ENCODE measurements at places on chromosomes 4 and X.

DNA sequence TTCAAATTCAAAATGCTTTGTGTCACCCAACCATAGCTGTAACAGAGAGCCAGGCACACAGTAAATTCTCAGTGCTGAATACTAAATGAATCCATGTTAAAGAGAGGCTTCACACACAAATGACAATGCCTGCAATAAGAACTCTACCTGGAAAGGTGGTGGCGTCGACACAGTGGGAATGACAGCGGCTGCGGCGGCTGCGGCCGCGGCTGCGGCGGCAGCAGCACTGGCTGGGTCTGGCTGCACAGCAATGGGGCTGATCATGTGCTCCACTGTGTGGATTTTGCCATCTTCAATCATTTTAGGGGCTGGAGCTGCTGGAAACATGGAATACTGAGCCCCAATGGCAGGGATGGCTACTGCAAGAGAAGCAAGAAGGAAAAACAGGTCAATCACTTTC is 97.4 kb downstream of the CHRNA9 start:
- no peak for DNase-seq

- DNase-seq, result peak; percentile 83
These were observed at the start of gene IDUA for GRCh38 chr4:986879-987623. Gene IDUA (plus strand): TSS chr4:987044. CDS start chr4:987085, 41 bp downstream.

DNA sequence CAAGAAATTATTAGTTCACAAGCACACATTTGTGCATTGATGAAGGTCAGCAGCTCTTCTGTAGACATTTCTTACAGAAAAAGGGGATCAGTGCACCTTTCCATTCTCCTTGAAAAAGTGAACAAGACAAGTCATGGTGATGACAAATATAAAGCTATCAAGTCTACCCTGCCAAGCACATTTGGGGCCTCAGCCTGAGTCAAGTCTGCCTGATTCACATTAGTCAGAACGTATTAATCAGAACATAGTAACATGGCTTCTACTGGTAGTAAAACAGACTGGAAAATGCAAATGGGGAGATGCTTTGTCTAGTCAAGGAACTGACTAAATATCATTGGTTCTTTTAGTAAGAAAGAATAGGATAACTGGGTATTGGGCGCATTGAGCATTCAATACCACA is 2305.1 kb downstream of the PCDH7 start:
- no peak for DNase-seq

GRCh38 chr4:112776535-112776934 is 139.6 kb downstream of the LARP7 start:
- DNase-seq, result no peak

DNA sequence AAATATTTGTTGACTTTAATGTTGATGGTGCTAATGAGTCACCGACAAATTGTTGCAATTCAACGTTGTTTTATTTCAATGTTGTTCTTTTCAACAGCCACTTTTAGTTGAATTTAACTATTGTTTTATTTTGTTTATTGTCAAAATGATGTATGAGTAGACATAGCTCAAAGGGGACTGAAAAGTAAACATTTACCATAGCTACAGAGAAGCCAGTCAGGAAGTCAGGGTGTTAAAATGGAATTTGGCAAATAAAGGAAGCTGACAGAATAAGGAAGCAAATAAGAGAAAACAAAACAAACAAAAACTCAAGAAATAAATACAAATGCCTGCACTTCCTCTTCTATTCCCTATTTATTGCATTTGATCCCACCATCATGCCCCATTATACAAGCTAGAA is 648.4 kb upstream of the HTR2C start:
- DNase-seq, result no peak

- no peak for DNase-seq
These were observed 237.1 kb upstream of the NUDT6 start for GRCh38 chr4:123159479-123159878.

DNA sequence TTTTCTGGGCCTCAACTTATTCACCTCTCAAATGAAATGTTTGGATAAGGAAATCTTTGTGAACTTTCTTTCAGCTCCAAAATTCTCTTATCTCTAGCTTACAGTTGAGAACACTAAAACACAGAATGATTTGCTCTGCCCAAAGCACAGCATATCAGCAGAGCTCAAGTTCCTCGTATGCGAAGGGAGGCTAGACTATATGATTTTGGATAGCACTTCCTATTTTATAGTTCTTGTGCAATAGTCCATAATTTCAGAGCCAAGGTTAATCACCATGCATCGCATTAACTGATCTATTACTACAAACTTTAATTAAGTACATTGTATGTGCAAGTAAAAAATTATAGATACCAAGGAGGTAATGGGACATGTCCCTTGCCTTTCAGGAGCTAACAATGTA is 27.0 kb upstream of the KLHL13 start:
- DNase-seq, result no peak

- no peak for DNase-seq
These were observed 415.0 kb downstream of the BCOR start for GRCh38 chrX:39682778-39683177.

- no peak for DNase-seq
These were observed 1847.0 kb upstream of the PCDH10 start for GRCh38 chr4:131302108-131302507.

DNA sequence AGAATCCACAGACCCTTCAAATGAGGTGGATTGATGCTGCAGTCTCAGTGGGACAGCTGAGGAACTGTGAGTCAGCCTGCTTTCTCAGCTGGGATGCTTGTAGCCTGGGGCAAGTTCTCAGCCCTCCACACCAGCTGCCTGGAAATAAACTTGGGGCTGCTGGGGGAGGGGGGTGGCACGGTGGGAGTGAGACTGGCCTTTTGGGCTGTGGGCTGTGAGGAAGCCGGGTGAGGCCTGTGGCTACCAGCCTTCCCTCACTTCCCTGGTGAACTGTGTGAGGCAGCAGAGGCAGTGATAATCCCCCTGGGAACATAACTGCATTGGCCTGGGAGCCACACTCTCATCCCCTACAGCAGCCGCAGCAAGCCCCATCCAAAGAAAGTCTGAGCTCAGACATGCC is 114.5 kb upstream of the GUCY1A1 start:
- DNase-seq, result no peak

GRCh38 chrX:135520022-135520552 is 373 bp upstream of the INTS6L start:
- peak; percentile 9 for DNase-seq

- peak; percentile 87 for DNase-seq
These were observed 6.8 kb downstream of the TBC1D19 start for GRCh38 chr4:26590639-26591038.

DNA sequence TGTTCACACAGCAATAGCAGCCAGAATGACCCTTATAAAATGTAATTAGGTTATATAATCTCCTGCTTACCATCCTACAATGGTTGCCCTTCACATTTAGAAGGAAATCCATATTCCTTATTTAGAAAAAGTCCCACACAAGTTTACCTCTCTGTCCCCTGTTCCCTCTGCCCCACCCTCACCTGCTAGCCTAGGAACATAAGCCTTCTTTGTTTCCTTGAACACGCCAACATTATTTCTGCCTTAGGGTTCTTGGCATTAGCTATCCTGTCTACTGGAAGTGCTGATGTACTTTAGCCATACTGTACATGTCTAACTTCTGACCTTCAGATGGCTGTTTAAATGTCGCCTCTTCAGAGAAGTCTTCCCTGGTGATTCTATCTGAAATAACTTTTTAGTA is 28.4 kb upstream of the USP53 start:
- no peak for DNase-seq

DNA sequence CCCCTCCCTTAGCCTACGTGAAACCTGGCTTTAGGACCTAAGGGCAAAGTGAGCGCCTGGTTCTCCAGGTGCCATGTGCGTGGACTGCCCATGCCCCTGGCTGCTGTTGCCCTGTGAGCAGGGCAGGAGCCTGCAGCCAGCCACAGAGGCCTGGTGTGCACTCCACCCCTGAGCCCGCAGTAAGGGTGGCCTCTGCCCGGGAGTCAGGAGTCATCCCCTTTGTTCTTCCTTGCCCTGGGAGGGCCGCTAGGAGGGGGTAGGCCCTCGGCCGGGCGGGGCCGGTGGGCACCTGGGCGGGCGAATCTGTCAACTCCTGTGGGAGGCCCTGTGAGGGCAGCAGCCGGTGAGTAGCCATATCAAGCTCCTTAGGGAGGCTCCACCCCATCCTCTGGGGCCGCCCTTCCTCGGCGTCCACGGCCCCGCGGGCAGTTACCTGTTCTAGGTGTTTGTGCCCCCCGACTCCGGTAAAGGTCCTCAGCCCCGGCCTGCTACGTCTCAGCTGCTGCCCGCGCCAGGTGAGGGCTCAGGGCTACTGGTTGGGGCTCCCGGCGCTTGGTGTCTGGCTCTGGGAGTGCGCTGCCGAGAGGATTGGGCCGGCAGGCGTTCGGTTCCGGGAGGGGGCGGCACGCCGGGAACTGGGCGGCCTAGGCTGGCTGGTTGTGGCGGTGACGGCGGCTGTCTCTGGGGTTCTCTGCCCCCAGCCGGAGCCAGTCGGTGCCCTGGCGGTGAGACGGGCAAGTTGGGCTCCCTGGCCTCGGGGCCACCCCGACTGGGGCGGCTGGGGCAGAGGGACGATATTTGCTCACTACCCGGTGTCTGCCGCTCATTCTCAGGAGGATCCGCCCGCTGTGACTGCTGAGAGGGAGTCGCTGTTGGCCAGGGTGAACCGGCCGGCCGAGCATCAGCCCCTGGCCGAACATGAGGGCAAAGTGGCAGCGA is 1060.2 kb downstream of the TECRL start:
- DNase-seq, result no peak

DNA sequence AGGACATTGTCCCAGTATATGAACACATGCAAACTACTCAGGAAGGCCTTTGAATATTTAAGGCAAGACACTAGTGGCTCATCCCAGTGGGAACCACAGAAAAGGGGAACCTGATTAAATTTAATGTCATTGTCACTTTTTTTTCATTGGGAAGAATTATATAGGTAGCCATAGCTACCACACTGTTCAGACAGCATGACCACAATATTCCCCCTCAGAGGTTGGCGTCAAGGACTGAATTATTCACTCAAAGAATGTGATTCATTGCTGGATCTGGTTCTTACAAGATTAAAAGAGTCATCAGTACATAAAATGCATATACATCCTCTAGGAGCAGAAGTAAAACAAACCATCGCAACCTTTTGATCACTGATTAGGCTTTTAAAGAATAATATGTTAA is 92.0 kb upstream of the SMARCAD1 start:
- DNase-seq, result no peak

- DNase-seq, result no peak
These were observed 233.0 kb upstream of the CLNK start for GRCh38 chr4:10917566-10917965.

DNA sequence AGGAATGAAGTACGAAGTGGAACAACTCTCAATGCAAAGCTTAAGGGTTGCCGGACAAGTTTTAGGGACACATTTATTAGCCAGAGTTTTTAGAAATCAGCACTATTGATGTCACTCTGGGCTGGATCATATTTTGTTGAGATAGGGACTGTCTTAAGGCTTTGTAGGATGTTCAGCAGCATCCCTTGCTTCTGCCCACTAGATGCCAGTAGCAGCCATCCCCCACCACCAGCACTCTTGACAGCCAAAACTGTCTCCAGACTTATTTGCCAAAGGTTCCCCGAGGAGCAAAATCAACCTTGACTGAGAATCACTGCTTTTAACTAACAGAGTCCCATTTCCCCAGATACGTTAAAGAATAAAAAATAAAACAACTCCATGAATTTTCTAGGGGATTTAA is 1497.3 kb downstream of the STIM2 start:
- no peak for DNase-seq

DNA sequence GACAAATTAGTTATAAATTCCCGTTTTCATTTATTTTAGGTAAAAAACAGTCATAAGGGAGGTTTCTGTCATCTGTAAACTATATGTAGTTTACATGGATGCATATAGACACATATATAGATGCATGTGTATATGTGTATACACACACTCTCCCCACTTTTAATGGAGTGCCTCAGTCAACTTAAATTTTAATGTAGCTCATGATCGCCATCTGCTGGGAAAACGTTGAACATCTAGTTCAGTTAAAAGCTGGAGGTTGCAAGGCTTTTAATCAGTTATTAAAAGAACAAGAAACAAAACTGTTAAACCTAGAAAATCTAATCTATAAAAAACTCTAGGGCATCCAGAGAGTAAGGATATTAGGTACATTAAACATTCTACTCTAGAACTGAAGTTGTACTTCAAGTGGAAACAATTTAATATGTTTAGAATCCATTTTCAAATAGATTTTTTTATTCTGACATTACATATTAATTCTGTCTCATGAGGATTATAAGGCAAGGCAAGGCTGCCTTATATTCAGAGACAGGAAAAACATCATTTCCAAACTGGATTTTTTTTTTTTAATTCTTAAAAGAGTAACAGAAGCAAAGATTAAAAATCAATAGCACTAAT is 122.6 kb downstream of the SHISA3 start:
- peak; percentile 55 for DNase-seq

GRCh38 chr4:26076000-26076587 is 162.1 kb downstream of the SMIM20 start:
- no peak for DNase-seq

- DNase-seq, result no peak
These were observed 228.4 kb upstream of the EMCN start for GRCh38 chr4:100746141-100746739.

DNA sequence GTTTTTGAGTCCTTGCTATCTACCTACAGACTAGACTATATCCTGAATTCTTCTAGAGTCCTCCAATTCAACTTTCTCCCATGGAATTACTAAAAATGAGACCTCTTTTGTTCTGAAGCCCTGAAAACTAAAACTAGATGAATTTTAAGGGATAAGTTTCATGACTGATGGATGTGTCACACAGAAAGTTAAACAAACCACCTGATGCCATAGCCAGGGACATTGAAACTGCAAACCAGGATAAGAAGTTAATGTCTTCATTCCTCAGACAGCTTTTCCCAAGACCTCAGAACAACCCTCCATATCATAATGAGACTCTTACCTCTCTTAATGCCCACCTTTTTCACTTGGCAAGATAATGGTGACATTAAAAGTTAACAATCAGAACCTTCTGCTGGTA is 81.5 kb upstream of the PTPN13 start:
- DNase-seq, result no peak

DNA sequence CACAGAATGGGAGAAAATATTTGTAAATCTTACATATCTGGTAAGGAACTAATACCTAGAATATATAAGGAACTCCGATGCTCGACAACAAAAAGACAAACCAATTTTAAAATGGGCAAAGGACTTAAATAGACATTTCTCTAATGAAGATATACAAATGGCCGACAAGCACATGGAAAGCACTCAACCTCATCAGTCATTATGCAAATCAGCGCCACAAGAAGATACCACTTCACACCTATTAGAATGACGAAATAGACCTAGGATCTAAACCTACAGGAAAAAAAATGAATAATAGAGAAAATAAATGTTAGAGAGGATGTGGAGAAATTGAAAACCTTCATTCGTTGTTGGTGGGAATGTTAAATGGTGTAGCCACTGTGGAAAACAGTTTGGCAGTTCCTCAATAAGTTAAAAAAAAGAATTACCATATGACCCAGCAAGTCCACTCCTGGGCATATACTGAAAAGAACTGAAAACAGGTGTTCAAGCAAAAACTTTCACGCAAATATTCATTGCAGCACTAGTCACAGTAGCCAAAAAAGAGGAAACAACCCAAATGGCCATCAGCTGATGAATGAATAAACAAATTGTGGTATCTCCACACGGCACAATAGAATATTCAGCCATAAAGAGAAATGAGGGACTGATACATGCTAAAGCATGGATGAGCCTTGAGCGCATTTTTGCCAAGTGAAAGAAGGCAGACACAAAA is 57.3 kb upstream of the WDR19 start:
- DNase-seq, result no peak

Data from ACHN (cell line).